ENCODE measurements at places on chromosomes 13 and 19. TPM values are rescaled to one million over a fixed set of nuclear protein-coding genes. Genes with fewer than 3 reads are reported as not detected.

Gene LRRC63
- total RNA-seq = not detected

Gene KIR3DL2
- total RNA-seq = not detected

DNA sequence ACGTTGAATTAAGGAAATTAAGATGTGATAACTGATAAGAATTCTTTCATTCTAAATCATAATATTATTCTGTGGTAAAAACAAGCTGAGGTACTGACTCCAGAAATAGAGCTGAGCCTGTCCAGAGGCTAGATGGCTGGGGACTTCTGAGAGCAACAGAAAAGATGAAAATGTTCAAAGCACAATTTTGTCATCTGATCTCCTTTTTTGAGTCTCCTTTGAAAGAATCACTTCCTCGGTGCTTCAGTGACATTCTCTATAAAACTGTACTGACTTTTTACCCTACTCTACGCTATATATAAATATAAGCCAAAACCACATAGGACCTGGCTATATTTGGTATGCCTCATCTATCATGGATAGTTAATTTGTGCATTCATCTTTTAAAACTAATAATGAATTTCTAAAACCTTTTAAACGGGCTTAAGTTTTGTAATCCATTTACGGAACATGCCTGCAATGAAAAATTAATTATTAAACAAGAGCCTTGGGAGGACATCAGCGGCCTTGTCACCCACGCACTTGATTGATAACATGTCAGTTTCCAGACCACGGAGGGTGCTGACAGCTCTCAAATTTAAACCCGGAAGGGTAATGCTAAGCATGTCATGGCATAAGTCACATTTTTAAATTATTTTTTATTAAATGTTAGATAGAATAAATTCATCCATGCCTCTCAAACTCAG is 235.5 kb downstream of the PCDH9 start:
- DNase-seq = no peak

Gene SPATA13
- total RNA-seq = 30.5 TPM

GRCh38 chr19:56896095-56896494 is 55.6 kb upstream of the PEG3 start:
- no peak for DNase-seq

DNA sequence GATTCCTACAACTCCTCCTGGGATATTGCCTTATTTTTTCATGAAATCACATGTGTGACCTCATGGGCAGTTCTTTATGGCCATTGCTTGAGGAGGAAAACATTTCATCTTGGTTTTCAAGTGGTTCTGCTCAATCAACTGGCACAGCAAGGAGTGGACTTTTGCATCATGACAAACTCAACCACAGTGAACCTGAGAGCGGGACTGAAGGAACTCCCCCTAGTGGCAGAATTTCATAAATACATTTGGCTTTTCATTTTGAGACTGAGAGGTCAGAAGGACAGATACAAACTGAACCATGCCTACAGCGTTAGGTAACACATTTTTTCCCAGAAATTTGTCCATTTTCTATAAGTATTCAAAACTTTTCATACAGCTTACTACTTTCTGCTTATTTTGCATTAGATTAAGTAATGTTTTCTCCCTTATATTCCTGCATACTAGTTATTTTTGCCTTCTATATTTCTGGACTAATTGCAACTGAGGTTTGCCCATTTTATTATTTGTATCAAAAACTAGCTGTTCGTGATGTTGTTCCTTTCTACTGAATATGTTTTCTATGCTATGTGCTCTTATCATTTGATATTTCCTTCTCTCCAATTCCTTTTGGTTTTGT is 13.4 kb upstream of the SIGLEC12 start:
- DNase-seq = no peak

- DNase-seq = no peak
These were observed 205.3 kb downstream of the RAP2A start for GRCh38 chr13:97639236-97639635.

DNA sequence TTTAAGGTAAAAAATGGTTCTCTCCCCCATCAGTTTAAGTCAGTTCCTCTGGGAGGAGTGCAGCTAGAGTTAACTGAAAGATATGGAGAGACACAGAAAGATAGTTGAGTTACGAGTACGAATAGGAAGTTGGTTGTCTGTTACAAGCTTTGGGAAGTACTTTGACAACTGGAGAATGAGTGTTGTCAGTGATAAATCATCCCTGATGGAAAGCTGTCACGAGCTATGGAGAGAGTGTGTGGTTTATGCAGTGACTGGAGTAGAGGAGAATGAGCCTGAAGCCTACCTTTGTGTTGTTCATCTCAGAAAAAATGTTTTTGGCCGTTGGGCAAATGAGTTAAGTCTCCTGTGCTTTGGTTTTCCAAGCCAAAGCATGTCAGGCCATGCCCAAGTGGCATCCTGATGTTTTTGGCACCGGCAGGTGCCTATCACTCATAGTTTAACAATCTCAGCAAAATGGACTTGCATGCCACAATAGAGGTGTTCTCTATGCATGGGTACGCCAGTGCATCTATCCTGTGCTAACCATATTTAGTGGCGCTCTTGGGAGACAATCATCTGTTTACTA is 350.2 kb downstream of the IRS2 start:
- no peak for DNase-seq

Gene FGF21
- total RNA-seq = not detected

- DNase-seq = no peak
These were observed 2.3 kb upstream of the TMEM91 start for GRCh38 chr19:41373993-41374392.

DNA sequence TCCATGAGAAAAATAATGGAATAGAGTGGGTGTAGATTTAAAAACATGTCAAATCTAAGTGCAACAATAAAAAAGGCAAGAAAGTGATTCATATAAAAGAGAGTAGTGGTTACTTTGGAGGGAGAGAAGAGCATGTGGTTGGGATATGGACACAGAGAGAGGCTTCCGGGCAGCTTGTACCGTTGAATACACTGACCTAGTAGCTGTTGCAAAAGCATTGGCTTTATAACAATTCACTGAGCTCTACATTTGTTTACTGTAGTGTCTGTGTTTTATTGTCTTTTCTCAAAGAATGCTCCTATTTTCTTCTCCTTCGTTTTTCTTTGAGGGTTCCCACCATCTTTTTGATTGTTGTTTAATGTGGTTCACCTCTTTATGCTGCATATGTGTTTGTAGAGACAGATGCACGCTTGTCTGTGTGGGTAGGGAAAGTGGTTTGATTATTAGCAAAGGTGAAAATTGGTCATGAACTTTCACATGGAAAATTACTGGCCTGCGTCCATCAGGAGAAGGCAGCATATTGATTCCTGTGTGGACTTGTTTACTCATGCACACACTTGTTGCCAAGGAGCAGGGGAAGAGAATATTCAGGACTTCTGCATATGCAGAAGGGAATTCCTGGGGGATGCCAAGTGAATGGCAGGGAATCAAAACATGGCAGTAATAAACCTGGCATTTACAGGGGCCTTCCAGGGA is 29.9 kb upstream of the IRS2 start:
- no peak for DNase-seq

Gene ZSCAN5B
- not detected for total RNA-seq

Gene CGB5
- total RNA-seq = not detected

- no peak for DNase-seq
These were observed 31.8 kb upstream of the EIF3G start for GRCh38 chr19:10151521-10151920.

Gene DPF1
- 15.2 TPM for total RNA-seq

Gene PSG1
- not detected for total RNA-seq

DNA sequence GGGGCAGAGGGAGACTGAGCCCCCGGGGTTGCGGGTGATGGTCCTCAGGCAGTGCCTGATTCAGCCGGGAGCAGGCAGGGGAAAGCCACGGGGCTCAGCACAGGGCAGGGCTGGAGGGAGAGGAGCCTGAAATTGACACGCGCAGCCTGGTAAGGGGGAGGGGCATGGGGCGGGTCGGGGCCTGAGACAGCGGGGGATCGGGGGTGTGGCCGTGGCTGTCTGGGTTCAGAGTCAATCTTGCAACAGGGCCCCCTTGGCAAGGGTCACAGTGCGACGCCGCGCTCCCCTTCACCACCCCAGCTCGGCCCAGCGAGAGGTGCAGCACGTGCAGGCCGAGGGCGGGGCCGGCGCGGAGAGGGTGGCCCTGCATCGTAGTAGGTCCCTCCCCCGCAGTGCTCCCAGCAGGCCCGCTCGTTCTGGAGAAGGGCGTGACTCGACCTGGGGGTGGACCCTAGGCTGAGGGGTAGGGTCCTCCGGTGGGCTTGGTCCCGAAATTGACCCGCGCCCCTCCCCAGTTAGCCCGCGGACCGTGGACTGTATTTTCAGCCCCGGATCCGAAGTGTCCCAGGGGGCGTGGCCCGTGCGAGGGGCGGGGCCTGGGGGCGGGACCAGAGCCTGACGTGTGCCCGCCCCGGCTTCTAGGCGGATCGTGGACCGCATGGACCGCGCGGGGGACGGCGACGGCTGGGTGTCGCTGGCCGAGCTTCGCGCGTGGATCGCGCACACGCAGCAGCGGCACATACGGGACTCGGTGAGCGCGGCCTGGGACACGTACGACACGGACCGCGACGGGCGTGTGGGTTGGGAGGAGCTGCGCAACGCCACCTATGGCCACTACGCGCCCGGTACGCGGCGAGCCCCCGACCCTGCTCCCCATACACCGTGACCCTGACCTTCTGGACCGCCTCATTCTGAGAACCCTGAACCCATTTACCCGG is 6.0 kb downstream of the RCN3 start:
- DNase-seq = no peak

- no peak for DNase-seq
These were observed 27.2 kb downstream of the SPRY2 start for GRCh38 chr13:80313668-80314256.

DNA sequence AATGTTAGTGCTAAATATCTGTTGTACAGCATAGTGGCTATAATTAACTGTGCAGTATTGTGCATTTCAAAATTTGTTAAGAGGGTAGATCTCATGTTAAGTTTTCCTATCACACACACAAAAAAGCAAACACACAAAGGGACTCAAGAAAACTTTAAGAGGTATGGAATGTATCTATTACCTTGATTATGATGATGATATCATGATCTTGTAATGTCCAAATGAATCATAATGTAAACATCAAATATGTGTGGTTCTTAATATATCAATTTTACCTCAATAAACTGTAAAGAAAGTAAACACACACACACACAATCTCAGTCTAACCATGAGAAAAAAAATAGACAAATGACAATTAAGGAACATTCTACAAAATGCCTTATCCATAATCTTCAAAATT is 934.6 kb downstream of the SLITRK1 start:
- no peak for DNase-seq

DNA sequence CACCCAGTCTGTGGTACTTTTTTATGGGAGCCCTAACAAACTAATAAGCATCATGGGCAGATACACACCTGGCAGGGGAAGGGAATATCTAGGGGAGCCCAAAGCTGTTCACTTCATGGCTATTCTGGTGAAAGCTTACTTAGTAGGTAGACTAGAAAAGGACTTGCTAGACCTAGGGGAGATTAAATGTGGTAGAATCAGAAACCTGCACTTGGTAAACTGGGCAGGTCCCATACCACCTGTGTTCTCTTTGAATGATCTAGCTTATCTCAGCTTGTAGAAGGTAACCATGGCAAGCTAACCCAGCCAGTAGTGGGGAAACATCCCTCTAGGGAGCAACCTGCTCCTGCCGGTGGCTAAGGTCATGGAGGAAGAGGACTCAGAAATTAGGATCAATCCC is 113.9 kb upstream of the TMTC4 start:
- DNase-seq = no peak

DNA sequence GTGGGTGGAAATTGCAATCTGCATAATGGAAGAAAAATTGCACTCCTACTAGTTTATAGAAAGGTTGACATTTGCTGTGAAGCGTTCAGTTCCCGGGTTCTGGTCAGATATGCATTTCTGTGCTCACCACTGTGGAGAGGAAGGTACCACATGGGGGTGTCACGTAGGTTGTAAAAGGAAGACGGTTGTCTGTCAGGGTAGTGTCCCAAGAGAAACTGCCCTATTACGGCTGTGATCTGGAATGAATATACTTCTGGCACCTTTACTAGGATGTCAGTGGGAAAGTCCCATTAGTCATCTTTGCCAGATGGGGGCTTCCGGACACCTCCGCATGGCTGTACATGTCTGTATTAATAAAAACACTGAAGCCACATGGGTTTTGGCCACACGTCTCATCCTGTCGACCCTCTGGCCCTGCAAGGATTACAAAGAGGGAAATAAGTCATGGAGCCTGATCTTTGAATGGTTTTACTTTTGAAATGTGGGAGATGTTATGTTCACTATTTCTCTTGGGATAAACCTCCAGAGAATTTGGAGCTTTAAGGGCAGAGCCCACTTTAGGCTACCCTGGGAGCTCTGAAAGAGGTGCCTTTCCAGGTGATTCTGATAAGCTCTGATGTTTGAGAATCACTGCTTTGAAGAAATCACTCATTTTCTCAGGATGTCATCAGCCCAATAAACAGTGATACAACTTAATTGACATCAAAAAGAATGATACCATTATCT is 133.9 kb downstream of the AKAP11 start:
- DNase-seq = no peak

DNA sequence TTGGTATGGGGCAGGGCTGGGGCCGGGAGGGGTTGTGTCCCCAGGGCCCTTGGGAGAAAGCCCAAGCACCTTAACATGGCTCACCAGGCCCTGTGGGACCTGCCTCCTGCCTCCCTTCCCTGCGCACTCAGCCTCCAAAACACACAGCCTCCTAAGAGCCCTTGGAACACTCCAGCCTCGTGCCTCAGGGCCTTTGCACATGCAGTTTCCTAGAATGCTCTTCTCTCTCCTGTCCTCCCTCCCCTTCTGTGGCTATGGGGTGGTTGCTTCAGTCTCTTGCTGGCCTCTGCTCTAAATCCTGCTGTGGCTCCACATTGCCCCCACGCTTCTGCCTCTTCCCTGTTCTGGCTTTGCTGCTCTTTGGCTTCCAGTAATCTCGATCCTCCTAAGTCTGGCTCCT is 23.7 kb downstream of the HIF3A start:
- no peak for DNase-seq

- DNase-seq = no peak
These were observed 4.7 kb downstream of the SLC1A5 start for GRCh38 chr19:46783670-46784069.

DNA sequence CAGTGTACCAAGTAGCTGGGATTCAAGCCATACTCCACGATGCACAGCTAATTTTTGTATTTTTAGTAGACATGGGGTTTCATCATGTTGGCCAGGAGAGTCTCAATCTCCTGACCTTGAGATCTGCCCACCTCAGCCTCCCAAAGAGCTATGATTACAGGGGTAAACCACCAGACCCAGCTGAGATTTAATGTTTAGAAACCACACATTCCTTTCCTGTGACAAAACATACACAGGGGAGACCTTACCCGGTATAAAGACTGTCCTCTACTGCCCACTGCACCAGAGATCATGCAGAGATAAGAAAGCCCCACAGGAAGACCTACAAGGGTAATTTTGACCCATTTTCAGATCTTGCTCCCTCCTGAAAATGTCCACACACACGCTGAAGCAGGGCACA is 22.8 kb upstream of the ZNF83 start:
- DNase-seq = no peak

DNA sequence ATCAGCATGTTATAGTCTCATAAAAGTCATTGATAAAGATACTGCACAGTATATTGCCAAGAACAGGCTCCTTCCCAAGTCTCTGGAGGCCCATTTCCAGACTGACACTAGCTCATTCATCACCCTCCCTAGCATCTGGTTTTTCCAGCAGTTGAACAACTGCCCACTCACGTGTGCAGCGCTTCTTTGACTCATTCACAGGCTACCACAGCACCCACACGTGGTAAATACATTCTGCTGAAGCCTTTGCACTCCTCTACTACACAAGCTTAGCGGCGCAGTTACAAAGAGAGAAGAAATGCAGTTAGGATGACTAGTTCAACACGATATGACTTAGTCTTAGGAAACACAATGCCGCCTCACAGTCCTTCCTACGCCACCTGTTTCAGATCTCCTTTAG is 87.7 kb downstream of the DOCK9 start:
- DNase-seq = no peak

- no peak for DNase-seq
These were observed 92.3 kb downstream of the COL4A1 start for GRCh38 chr13:110214637-110215036.
